Muscle of back (tissue), 13 donors: ENCODE measurements at places on chromosomes 3 and 15. TPM values are rescaled to one million over a fixed set of nuclear protein-coding genes. Genes with fewer than 3 reads are reported as not detected.

- no peak for DNase-seq
Observed at GRCh38 chr3:7433073-7433472, 572.2 kb downstream of the GRM7 start.

DNA sequence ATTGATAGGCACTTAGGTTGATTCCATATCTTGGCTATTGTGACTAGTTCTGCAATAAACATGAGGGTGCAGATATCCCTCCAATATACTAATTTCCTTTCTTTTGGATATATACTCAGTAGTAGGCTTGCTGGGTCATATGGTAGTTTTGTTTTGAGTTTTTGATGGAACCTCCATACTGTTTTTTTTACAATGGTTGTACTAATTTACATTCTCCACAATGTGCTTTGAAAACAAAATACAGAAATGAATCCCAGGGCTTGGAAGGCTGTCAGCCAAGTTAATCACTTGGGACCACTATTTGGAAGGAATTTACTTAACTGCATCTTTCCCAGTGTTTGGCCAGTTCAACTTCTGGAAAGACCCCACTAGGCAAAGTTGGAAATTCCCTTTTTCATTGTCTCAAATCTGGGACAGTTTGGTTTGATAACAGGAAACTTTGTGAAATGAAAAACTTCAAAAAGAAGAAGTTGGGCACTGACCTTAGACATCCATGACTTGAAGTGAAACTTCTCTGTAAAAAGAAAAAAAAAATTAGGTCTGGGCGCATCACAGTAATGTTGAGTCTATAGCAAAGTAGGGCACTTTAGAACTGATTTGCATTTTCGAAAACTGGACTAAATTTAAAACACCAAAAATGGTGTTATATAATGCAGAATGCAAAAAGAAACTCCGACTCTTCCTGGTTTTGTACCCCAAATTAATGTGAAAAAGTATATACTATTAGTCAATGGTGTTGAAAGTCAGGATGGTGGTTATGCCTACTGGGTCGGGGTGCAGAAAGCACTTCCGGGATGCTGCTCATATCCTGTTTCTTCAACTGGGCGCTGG is 6.0 kb downstream of the CTSH start:
- peak; percentile 52 for DNase-seq

DNA sequence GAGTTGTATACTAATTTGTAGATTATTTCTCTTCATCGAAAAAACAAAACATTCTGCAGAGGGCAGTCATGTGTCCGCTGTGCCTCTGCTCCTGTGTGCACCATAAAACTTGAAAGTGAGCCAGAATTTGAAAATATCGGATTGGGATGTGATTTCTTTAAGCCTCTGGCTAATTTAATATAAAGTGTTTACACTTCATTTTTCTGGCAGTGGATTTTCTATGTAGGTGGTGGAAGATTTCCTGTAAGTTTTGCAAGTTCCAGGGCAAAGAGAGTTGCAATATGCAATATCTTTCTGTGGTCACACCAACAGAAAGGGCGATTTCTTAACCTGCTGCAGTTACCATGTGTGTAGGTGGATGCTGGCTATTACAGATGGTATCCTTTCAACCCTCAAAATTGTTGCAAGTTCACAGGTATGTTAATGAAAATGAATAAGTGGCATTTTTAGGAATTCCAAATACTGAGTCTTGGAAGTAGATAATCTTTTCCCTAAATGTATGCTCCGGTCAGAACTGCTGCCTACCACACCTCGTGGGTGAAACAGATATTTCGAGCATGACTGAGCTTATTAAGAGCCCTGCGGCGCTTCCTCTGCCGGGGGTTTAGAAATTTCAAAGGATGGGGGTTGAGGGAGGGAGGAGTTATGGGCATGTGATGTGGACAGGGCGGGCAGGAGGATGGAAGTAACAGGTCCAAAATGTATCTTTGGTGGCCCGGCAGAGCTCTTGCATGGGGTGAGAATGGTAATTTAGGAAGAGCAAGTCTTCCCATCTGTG is 134.0 kb downstream of the PGPEP1L start:
- DNase-seq = no peak

ARPP19 gene
- polyA plus RNA-seq = 74.6 TPM

DNA sequence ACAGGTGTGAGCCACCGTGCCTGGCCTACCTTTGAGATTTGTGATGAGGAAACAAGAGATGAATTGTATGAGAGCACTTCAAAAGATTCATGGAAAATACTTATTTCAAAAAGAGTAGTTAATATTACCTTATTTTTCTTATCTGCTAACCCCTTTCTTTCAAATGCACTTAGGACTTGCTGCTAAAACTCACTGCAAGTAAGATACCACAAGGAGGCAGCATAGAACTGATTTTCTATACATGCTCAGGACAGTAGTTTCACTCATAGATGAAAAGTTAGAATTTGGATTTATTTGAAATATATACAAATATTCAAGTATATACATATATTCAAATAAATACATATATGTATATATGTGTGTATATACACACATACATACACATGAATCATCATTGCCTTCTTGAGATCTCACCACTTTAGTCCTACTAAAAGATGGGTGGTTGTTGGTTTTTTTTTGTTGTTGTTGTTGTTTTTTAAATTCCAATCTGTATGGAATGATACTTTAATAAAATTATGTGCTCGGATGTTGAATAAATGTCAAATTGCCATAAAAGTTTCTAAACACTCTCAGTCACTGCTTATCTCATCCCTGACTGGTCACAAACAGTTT is 2.4 kb downstream of the CCNDBP1 start:
- DNase-seq = no peak

GRCh38 chr3:153614140-153614539 is 452.1 kb downstream of the RAP2B start:
- DNase-seq = no peak

DNA sequence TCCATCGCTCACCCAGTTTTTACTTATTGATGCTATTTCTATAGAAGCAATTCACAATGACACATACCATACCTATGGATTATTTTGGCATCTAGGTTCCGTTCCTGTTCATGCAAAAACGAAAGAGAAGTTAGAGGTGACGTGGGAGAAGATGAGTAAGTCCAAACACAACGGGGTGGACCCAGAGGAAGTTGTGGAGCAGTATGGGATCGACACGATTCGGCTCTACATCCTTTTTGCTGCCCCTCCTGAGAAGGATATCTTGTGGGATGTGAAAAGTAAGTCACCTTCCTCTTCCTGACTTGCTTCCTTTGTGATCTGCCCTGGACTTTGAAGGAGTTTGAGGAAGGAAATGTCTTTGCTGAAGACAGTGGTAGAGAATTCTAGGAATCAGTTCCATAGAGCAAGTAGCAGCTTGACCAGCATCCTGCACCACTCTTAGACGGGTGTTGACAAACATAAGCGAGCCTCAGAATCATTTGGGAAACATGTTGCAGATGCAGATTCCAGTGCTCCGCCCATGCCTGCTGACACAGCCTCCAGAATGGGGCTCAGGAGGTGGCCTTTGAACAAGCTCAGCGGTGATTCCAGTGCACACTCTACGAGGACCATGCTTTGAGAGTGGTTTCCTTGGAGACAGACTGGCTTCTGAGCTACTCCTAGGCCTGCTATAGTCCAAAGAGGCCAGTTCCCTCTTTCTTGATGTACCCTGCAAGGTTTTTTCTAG is 78.4 kb upstream of the LIMD1 start:
- no peak for DNase-seq

- DNase-seq = no peak
Observed at GRCh38 chr3:195046441-195046840, 224.5 kb downstream of the XXYLT1 start.

GRCh38 chr3:43048470-43048869 is 57.4 kb downstream of the POMGNT2 start:
- no peak for DNase-seq

- peak; percentile 58 for DNase-seq
Observed at GRCh38 chr3:149717391-149718056, 34.8 kb downstream of the COMMD2 start.

- DNase-seq = no peak
Observed at GRCh38 chr3:56997675-56998074, 62.8 kb upstream of the SPATA12 start.

GRCh38 chr3:46671541-46672348 is 21.7 kb downstream of the ALS2CL start:
- no peak for DNase-seq

DNA sequence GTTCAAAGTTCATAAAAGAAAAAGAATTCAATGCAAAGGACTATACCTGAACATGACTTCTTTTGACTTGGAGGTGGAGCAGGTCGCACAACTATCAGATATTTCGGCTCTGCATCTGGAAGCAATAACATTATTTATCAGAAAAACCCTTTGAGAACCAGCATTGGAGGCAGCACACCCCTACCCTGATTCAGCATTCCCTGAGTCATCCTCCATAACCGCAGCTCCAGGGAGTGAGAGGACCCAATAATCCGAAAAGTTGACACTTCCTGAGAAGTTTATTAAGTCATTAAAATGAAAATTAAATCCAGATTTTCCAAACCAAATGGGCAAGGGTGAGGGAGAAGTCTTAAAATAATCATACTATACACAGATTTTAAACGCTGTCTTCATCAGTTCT is 90.6 kb downstream of the ABI3BP start:
- DNase-seq = peak; percentile 87
